ENCODE measurements at places on chromosomes 13 and 19.
A peak's percentile ranks its signal among the peaks of the same experiment; 100 is the strongest.

DNA sequence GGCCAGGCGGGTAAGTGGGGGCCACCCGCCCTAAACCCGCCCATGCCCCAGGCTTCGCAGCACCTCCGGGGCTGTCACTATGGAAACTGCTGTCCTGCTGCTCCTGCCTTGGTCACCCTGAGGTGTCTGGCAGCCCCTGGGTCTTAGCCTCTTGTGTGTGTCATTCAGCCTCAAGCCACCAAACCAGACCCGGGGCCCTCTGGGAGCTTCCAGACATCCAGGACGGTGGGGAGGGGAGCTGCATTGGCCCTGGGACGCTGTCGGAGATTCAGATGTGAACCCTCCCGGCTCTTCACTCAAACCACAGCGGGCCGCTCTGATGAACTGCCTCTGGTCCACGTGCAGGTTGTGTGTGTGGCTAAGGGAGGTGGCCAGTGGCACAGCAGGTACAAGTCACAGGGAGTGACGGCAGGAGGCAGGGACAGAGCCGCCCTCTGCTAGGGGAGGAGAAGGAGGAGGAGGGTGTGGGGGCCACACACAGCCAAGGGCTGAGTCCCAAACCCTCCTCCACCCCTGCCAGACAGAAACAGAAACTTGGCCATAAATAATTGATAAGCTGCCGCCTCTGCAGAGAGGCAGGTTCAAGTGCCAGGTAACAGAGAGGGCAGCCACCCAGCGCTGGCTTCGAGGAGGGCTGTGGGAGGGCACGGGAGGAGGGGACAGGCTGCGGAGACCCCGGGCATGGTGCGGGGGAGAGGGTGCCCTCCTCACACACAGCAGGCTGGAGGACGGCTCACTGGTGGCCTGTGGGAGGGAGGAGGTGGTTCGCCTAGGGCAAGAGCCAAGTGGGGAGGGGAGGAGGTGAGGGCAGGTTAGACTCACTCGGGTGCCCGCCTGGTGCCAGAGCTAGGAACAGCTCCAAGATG, 8.0 kb downstream of the NANOS3 start:
- DNase-seq: peak; percentile 61

- DNase-seq: no peak
Measured at GRCh38 chr13:22499919-22500318, 680.9 kb upstream of the SGCG start.

DNA sequence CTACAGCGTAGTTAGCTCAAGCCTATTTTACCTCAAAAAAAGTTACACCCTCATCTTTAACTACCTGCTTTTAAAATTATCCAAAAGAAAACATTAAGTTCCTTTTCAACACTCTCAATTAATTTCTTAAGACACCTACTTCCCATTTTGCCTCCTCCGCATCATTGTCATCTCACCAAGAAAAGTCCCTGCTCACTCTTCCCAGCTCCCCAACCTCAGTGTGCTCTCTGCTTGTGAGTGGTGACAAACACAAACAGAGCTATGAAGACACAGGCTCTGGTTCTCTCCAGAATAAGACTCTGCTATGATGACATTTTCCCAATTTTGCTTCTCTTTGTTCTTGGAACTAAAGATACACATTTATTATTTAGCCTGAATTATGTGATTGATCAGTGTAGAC, 385.1 kb upstream of the HTR2A start:
- DNase-seq: no peak

DNA sequence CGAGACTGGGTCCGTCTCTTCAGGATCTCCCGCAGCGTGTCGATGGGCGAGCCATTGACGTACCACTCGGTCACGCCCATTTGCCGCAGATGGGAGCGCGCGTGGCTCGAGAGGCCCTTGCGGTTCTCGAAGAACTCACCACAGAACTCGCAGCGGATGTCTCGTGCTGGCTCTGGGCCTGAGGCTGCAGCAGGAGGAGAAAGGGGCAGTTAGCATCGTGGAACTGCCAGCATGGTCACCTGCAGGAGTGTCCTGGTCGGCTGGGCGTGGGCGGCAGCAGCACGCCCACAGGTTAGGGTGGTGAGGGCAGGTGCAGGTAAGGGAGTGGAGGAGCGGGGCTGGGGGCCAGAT, 8.5 kb upstream of the AKAP8L start:
- no peak for DNase-seq

GRCh38 chr13:103810026-103810425, 743.8 kb upstream of the SLC10A2 start:
- no peak for DNase-seq

DNA sequence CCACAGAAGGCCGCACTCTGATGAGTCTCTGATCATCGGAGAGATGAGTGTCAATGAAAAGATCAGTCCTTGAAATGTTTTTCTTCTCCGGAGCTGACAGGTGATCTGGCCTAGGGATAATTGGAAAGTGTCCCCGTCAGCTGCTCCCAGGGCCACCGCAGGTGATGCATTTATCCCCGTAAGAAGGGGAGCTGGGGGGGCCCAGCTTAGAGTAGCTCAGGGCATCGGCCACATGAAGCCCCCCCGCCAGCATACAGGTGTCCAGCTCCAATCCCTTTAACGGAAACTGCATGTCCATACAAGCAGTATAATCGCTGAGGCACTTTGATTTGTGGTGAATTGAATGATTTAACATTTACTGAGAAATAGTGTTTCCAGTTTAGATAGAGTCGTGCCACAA, 27.7 kb downstream of the ATP4B start:
- peak; percentile 87 for DNase-seq

DNA sequence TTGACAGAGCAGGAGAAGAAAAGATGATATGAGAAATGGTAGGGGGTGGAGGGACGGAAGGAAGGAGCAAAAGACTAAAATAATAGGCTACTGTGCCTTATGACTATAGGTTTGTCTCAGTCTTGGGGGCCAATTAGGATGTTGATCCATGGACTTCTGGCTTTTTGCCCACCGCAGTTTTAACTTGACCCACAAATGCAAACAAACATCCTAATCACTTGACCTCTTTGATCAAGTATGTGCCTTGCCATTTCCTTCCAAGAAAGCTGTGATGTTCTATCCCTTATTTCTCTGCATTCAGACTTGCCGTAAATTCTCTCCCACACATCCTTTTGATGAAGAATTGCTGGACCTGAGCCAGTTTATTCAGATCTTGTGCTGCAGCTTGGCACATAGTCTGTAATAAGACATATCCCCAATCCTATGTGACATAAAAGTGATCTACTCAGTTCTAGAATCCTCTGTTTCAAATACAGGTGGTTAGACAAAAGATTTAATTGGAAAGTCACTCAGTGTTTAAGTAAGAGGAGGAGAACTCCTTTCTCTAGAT, 62.8 kb downstream of the TPT1 start:
- DNase-seq: no peak

GRCh38 chr19:39052243-39052746, 19.9 kb upstream of the FBXO27 start:
- no peak for DNase-seq

GRCh38 chr19:6276447-6276846, 3.3 kb downstream of the MLLT1 start:
- no peak for DNase-seq

GRCh38 chr13:96671073-96671472, 323.2 kb downstream of the OXGR1 start:
- DNase-seq: no peak

DNA sequence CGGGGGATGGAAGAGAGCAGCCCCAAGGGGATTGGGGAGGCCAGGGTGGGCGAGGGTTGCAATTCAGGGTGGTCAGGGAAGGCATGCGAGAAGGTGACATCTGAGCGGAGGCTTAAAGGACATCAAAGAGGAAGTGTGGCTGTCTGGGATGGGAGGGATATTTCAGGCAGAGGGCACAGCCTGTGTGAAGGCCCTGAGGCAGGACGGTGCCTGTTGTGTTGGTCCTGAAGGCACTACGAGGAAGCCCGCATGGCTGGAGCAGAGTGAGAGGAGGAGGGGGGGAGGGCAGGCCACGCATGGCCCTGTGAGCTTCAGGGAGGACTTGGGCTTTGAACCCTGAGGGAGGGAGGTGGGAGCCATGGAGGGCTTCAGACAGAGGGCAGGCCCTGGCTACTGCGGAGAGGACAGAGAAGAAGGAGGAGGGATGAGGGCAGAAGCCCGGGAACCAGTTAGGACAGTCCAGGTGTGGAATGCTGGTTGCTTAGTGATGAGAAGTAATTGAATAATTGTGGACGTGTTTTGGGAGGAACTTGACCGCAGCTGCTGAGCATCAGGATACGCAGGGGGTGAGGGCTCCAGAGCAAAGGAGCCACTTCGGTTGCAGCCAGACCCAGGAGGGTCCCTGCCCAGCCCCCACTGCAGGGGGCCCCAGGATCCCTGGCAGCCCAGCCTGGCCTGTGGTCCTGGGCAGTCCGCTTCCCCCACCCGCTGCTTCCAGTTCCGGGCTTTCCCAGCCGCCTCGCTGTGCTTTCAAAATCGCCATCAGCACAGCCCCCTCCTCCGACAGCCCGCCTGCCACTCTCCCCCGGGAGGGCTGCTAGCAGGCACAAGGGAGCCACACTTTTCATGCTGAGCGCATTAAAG, 6.2 kb downstream of the TLE6 start:
- DNase-seq: peak; percentile 94

DNA sequence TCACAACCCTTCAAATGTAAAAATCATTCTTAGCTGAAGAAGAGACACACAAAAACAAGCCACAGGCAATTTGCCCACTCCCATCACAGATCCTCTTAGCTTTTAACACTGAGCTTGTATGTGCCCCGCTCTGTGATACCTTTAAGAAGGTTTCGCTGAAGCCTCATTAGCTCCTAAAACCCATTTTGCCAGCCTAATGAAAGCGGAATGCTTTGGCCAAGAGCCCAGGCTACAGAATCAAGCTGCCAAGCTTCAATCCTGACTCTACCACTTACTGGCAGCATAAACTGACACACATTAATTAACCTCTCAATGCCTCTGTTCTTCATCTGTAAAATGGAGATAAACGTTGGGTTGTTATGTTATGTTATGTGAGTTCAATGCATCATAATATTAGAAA, 10.5 kb downstream of the ZNF112 start:
- no peak for DNase-seq

DNA sequence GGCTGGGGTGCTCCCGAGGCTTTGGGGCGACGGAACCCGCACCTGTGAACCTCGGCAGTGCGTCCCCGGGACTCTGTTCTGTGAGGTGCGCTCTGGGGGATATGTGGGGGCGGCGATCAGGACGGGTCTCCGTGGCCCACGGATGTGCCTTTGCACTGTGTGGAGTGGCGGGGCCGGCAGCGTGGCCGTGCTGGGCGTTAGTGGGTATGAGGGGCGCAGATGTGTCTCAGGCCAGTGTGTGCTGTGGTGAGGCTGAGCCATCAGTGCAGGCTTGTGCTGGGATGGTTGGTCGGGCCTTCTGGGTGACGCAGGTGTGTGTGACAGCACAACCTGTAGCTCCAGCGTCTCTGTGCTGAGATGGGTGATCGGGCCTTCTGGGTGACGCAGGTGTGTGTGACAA, 16.9 kb downstream of the ZNF331 start:
- DNase-seq: no peak

- DNase-seq: no peak
Measured at GRCh38 chr13:64397701-64398100, 2832.4 kb downstream of the PCDH9 start.

- DNase-seq: no peak
Measured at GRCh38 chr19:11422163-11423065, 3.3 kb upstream of the RGL3 start.

GRCh38 chr19:55621205-55621672, 3.1 kb downstream of the ZNF784 start:
- DNase-seq: no peak

DNA sequence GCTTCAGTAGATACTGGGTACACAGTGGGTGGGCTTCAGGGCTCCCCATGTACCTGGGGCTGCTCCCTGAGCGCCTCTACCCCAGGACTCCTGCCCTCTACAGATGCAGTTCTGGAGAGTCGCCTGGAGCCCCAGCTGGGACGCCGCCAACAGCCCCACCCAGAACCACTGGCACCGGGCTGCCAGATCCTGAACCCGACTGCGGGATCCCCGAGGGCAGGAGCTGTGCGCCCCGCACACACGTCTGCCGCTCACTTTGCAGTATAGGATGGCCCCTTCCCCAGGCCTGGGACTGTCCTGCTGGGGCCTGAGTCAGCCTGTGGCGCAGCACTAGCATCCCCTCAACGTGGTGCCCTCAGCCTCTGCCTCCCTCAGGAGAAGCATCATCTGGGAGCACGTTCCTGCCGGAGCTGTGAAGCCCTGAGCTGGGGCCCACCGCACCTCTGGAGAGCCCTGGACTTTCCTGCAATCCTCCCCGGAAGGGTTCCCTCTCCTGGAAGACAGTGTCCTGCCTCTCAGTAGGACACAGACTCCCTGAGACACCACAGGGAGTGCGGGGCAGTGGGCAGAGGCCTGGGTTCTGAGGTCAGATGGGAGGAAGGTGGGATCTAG, 3.7 kb downstream of the REXO1 start:
- DNase-seq: no peak

- DNase-seq: no peak
Measured at GRCh38 chr19:10718205-10719196, 622 bp downstream of the DNM2 start.

GRCh38 chr13:101341464-101341863, 74.8 kb downstream of the NALCN start:
- no peak for DNase-seq

GRCh38 chr19:41131186-41131585, 17.0 kb downstream of the CYP2F1 start:
- no peak for DNase-seq

DNA sequence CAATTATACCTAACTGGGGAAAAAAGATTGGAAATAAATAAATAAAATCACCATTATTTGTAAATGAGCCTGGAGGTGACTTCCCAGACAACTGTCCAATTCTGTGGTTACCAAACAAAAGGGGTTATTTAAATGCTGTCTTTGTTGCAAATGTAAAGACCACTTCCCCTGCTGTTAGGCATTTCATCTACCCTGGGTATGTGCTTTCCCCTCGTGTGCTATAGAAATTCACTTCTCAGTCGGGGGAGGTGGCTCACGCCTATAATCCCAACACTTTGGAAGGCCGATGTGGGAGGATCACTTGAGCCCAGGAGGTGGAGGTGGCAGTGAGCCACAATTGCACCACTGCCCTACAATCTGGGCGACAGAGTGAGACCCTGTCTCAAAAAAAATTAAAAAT, 101.9 kb upstream of the AKAP11 start:
- no peak for DNase-seq

DNA sequence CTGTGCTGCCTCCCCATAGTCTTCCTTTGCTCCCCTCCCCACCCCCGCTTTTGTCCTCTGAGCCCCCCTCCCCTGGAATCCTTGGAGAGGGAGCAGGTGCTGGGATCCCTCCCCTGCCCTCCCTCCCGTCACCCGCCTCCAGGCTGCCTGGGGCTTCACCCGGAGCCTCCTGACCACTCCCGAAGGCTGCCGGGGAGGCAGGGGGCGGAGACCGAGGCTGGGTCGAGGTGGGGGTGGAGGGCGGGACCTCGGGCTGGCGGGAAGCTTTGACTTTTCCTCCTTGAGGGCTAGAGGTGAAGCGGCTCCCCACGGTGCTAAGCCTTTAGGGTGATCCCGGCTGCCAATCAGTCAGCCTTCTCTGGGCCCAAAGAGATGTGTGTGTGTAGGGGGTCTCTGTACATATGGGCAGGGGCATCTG, 1.5 kb downstream of the KMT5C start:
- peak; percentile 43 for DNase-seq
